Ureter (tissue), 1 donor: ENCODE measurements at places on chromosomes 1 and 21. TPM values are rescaled to one million over a fixed set of nuclear protein-coding genes. Genes with fewer than 3 reads are reported as not detected.
A peak's percentile ranks its signal among the peaks of the same experiment; 100 is the strongest.

The NR5A2 gene
- 5.9 TPM for total RNA-seq

The IL20 gene
- not detected for total RNA-seq

The MAP10 gene
- total RNA-seq: 4.0 TPM

The RIPK4 gene
- 34.3 TPM for total RNA-seq

The IL6R gene
- total RNA-seq: 12.5 TPM

The SPRR2F gene
- total RNA-seq: not detected

The C1orf94 gene
- total RNA-seq: not detected

The FCRL6 gene
- total RNA-seq: 0.49 TPM

DNA sequence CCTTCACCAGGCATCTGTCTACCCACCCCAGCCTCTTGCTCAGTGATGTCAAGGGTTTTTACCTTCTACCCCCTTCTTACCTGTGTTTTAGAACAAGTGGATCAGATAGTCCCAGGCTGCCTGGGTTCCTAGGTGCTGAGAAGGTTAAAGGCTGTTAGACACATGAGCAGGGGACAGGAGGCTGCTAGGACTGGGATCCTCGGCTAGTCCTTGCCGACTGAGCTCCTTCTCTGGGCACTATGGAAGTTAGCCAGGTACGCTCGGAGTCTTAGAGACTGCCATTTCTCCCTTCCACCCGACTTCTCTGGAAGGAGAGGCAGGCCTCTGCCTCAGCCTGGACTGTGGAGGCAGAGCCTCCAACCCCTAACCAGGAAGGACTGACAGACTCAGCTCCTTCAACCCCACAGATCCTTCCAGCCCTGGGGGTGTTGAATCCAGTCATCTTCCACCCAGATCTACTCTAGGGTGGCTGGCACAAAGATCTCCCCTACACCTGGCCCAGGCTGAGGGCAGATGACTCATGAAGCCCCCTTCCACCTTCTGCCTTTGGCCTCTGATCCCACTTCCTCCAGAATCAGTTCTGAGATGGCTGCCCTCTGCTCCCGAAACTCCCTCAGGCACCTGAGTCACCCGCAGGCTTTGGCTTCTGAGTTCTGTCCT lies at the start of gene DYNLT4:
Gene DYNLT4 (minus strand): TSS at position 648 of the 660 bp plus-strand sequence. CDS start 683 bp downstream, outside the sequence.
- no peak for DNase-seq

GRCh38 chr1:27656157-27656893 lies 15.7 kb downstream of the IFI6 start:
- no peak for DNase-seq

GRCh38 chr1:170318141-170318540 lies 172.4 kb downstream of the NTMT2 start:
- DNase-seq: no peak

- DNase-seq: no peak
Observed at GRCh38 chr1:170908942-170909341, 26.4 kb upstream of the MROH9 start.

- no peak for DNase-seq
Observed at GRCh38 chr1:36297062-36297461, 9.1 kb upstream of the SH3D21 start.

- no peak for DNase-seq
Observed at GRCh38 chr1:198335663-198336062, 178.9 kb downstream of the NEK7 start.

GRCh38 chr1:66692681-66693080 lies 59.6 kb upstream of the DYNLT5 start:
- DNase-seq: no peak

DNA sequence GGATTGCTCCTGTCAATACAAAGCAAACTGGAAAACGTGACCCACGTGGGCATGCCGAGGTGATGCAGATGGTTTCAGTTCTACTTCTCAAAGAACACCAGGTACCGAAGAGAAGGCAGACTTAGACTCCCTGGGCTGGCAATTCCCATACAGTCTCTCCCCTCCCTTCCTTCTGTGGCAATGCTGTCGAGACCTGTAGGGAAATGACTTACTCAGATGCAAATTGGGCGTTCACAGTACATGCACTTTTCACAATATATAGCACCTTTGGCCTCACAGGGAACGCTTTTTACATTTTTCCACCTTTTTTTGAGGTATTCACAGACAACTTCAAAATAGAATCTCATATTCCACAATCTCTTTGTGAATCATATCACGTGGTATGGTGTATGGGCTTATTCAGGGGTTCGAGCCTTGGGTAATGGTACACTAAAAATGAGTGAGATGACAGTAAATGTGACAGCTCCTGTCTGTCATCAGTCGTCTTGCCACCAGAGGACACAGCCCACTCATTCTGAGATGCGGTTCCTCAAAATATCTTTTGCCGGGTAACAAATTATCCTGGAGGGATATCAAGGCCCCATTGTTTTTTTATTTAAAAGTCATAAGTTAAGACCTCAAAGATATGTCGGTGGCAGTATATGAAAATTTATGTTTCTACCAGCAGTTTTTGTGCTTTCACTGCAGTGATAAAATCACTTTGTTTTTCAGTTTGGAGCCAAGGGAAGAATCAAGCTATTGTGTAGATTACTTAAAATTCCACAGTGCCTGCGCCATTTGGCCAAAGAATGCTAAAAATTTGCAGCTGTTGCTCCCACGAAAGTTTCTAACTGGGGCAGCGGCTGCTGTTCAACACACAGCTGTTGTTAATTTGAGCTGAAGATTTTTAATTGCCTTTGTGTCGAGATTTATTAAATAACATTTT lies 168.4 kb downstream of the ZZZ3 start:
- no peak for DNase-seq

GRCh38 chr1:225720937-225721336 lies 56.7 kb upstream of the SRP9 start:
- DNase-seq: no peak

DNA sequence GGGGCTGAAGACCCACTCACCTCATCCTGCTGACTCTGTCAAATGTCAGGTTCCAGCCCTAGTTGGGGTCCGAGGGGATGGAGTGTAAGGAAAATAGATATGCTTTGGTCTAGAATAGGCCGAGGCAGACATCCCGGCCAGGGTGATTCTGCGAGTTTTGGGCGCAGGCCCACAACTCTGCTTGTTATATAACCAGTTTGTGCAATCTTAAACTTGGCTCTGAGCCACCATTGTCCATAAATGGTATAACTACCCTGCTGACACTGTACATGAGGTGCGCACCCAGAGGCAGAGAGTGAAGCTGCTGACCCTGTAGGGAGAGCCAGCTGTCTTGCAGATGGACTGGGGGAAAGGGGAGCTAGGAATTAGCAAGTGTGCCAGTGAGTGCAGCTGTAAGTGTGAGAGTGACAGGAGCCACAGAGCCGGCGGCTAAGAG lies 1388.8 kb downstream of the AMY1C start:
- DNase-seq: no peak

GRCh38 chr1:171366085-171366484 lies 52.1 kb downstream of the FMO4 start:
- DNase-seq: no peak

GRCh38 chr1:205444931-205445645 lies 10.8 kb downstream of the BLACAT1 start:
- DNase-seq: peak; percentile 70

- DNase-seq: no peak
Observed at GRCh38 chr1:26690576-26691031, 5.2 kb upstream of the ARID1A start.

DNA sequence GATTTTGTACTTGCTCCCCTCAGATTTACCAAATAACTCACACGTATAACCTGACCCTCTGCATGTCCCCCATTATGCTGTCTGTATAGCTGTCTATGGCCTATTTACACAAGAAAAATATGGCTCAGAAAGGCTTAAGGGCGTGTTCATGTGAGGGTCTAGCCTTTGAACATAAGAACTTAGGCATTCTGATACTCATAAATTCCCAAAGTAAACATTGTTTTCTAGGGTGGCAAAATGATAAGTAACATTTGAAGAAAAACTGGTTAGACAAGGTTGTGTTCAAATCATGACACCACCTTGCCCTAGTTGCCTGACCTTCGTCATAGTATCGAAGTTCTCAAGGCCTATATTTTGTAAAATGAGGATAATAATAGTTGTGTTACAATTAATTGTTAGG lies 394.6 kb downstream of the LRRIQ3 start:
- DNase-seq: no peak

DNA sequence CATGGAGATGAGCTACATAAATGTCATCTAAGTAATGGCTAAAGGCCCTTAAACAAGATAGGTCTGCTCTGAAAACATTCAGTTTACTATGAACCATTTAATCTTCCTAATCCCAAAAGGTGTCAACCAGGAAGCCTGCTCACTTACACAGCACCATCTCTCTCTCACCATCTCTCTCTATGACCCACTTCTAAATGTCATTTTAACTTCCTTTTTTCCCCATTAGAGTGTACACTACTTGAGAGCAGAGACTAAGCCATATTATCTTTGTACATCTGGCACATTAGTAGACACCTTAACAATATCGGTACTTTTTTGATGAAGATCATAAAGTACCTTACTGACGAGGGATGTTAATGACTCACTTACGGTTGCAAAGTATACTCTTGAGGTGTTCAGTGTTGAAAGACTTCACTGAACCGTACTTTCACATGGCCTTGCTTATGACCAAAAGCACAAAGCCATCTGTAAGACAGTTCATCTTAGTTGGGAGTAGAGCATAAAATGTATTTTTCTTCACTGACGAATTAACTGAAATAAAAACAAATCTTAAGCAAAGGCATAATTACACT lies 25.4 kb downstream of the FBXO42 start:
- DNase-seq: no peak

DNA sequence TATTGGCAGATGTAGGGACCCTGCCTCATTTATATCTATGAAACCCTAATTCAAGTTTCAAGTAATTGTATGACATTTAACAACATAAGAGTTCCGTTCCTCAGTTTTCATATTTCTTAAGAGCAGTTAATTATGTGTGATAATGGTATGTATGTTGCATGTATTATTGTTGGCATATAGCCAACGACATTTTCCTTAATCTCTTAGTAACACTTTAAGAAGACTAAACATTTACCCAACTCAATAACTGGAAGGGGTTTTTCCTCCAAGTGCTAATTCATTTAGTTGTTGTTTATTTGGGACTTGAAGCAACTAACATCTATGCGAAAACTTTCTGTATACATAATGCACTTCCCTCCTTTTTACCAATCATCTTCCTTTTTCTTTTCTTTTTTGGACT lies 1.5 kb upstream of the RALGPS2 start:
- no peak for DNase-seq

DNA sequence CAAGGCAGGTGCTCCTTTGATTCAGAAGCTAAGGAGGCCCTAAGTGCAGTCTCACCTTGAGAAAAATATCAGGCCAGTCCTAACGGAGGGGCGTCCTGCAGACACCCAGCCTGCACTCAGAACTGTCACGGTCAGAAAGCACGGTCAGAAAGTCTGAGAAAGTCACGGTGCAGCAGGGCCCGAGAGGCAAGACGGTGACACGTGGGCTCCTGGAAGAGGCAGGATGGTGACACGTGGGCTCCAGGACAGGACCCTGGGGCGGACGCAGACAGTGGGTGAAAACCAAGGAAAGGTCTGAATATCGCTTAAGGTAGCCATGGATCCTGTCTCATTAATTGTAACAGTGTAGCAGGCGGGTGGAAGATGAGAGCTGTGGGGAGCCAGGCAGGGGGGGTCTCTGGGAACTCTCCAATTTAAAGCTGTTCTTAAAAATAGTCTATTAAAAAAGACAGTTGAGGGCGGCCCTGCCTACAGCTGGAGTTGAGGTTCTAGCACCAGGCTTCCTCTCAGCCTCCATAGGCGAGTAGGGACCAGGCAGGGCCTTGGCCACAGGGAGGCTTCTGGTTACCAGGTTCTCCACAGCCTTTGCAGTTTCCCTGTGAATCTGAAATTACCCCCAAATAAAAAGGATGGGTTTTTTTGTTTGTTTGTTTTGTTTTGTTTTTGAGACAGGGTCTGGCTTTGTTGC lies 65.2 kb downstream of the FAAP20 start:
- no peak for DNase-seq

DNA sequence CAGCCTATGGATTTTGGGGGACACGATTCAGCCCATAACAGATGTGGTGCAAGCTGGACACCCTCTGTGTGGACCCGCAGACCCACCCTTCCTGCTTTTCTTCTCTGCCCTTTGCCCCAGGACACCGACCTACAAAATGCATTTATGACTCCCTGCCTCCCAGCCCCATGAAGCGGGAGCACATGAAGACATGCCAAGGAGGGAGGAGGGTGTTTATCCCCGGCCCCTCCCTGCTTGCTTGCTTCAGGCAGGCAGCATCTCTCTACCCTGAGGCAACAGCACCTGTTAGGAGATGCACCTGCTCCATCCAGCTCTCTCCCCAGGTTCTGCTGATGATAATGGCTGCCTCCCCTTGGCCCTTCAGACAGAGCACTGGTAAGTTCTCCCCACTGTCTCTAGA lies 187.5 kb downstream of the PSMG1 start:
- DNase-seq: no peak

DNA sequence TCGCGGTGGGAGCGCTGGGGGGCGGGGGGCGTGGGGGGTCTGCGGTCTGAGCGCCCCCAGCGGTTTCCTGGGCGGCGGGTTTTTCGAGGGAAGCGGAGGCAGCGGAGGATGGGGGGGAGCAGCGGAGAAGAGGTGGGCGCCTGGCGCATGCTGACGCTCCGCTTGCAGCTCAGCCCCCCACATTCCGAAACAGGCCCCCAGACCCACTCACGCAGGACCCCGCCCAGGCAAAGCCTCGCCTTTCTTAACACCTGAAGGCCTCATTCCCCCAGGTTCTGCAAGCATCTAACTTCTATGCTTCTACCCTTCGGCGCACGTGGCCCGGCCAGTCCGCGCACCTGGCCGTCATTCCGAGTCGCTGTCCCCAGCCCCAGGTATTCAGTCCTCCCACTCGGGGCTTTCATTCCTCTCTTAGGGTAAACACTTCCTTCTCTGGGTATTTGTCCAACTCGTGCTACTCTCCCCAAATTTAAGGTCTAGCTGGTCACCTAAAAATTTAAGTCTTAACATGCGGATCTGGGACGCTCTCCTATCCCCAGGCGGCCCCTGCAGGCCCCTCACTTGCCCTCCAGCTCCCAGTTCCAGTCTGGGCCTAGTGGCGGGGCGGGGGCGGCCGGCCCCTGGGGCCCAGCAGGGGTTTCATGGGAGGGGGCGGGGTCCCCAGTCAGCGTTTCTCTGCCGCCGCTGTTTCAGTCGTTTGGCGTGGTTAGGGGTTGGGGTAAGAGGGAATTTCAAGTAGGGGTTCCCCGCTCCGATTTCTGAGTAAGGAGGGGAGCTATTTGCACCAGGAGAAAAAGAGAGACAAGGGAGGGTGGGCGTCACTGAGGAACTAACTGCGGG lies 2.8 kb upstream of the ZBTB7B start:
- peak; percentile 64 for DNase-seq

DNA sequence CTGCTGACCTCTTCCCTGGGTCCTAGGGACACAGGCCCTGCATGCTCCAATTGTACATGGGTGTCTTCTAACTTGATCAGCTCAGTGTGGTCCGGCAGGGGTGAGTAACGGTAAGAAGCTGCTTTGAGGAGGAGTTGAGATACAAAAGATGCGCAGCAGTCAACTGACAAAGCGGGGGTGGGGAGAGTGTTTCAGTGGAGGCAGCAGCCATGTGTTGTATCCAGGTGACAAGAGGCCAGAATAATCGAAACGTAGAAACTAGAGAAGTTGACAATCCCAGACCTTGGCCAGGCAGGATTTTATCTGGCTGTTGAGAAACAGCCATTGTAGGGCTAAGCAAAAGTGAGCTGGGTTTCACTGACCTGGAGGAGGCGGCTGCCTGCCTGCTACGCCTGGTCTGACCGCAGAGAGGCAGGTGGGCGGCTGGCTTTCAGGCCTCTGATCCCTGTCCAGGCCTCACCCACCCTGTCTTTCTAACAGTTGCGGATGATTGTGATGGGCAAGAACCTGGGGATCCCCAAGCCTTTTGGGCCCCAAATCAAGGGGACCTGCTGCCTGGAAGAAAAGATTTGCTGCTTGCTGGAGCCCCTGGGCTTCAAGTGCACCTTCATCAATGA lies 28.8 kb downstream of the PADI6 start:
- DNase-seq: no peak
